A172 (cell line): ENCODE measurements at places on chromosomes 4 and X. TPM values are rescaled to one million over a fixed set of nuclear protein-coding genes. Genes with fewer than 3 reads are reported as not detected.

- no peak for DNase-seq
Measured at GRCh38 chr4:184934184-184934583, 84.1 kb upstream of the HELT start.

GPRASP2 gene
- 10.2 and 12.2 TPM in 2 replicates for total RNA-seq

ATOH1 gene
- not detected in 2 replicates for total RNA-seq

GRCh38 chrX:25029288-25029825 is 13.6 kb upstream of the ARX start:
- no peak for DNase-seq

DNA sequence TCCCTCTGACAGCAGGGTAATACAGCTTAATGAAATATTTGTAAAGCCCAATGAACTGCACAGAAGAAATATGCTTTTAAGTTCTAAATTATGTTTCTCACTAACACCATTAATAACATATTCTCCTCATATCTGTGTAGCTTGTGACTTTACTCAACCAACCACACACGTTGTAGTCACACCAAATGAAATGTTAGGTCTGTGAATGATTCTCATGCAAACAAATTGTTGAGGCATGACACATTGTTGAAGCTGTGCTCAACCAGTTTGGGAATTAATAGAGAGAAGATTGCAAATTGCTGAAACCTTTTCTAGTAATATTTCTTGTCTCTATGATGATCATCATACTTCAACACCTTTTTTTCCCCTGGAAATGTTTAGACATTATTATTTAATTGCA is 645.9 kb downstream of the PCDH7 start:
- no peak for DNase-seq

- no peak for DNase-seq
Measured at GRCh38 chr4:36966756-36967460, 277.6 kb upstream of the NWD2 start.

- DNase-seq: no peak
Measured at GRCh38 chr4:188197566-188197965, 58.3 kb downstream of the TRIML1 start.

- no peak for DNase-seq
Measured at GRCh38 chr4:94285666-94286065, 57.0 kb downstream of the HPGDS start.

DNA sequence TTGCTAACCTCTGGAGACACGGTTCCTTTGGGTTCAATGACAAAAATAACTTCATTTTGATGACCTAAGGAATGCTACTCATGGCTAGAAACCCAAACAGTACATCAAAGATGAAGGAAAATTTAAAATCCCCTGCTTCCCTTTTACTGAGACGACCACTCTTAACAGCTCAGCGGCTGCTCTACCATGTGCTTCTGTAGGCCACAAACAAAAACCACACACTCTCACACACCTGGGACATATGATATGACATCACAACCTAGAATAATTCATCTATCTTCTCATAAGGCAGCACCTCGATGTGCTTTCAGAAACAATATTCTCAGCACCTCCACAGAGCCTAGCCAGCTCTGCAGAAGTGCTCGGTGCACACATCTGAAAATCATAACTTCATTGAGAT is 34.7 kb downstream of the ABLIM2 start:
- no peak for DNase-seq

GPR173 gene
- total RNA-seq: 0.47 and 0.72 TPM in 2 replicates

DNA sequence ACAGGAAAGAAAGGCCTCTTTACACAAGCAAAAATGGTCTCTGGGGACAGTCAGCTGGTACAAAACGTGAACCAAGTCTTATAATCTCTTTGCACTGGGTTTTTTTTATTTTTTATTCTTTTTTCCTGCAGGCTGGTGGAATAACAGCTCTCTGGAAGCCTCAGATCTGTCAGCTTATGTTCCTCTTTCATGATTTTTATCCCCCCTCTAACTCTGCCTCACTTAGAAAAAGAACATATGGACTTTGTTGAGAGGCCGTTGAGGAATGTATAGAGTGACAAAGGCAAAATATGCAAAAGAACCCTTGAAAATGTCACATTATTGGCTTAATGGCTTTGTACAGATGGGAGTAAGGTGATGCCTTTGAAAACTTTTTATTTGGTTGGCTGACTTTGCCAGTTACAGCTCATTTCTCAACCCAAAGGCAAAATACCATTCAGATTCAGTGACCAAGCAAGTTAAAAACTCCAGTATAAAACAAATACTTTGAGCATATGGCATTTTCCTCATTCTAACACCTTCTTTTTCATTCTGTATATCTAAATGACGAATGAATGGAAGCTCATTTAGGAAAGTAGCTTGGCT is 111.1 kb downstream of the RNF150 start:
- no peak for DNase-seq

GPR82 gene
- not detected in 2 replicates for total RNA-seq

- DNase-seq: no peak
Measured at GRCh38 chr4:150781191-150781590, 199.2 kb downstream of the MAB21L2 start.

DNA sequence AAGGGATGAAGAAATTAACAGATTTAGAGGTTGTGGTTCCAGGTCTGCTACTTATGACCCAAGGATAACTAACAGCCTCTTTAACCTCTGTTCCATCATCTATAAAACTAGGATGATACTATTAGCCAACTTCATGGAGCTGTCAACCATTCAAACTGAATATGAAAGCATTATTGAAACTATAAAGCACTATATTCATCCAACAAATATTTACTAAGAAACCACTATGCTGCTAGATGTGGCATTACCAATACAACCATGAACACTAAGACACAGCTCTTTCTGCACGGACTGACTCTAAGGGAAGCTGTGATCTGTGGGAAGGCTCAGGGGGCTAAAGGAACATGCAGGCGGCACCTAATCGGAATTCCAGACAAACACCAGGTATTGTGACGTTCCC is 66.0 kb downstream of the APBB2 start:
- DNase-seq: no peak

- no peak for DNase-seq
Measured at GRCh38 chrX:2867206-2867605, 38.5 kb downstream of the GYG2 start.

- no peak for DNase-seq
Measured at GRCh38 chr4:41792166-41792565, 43.6 kb upstream of the PHOX2B start.

DNA sequence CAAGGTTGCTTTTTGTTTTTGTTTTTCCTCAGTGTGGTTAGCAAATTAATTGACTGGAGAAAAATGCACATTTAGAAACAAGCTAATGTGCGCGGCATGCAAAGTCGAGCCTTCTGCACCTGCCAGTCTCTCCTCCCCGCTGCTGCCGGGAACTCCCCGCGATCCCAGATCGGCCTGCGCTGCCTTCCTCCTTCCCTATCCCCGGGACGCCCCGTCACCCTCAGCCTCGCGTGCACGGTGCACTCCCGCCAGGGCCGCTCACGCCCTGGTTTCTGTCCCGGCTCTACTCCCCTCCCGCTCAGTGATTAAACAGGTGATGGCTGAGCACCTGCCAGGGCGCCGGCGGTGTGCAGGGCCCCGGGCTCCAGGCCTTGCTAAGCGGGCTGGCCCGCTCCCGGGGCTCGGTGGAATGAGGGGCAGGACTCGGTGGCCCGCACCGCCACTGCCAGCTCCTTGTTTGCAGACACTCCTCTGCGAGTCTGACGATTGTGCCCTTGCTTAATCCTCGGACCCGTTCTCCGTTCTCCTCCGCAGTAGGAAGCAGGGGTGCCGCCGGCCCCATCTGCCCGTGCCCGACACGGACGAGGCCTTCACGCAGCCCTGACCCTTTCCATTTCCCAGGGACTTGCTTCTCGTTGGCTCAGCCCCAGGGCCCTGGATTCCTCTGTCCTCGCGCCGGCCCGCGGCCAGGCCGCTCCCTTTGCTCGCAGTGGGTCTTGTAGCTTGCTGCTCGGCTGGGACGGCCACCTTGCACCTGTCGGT is 143.4 kb downstream of the TRIML1 start:
- DNase-seq: no peak

- DNase-seq: peak; percentile 55
Measured at GRCh38 chr4:19844446-19844845, 407.3 kb upstream of the SLIT2 start.

ASB11 gene
- not detected in 2 replicates for total RNA-seq

GRCh38 chrX:118528071-118528737 is 32.6 kb downstream of the DOCK11 start:
- DNase-seq: no peak

ABCB7 gene
- total RNA-seq: 23.1 and 27.9 TPM in 2 replicates

EDNRA gene
- total RNA-seq: 0.31 and 0.57 TPM in 2 replicates

ADH7 gene
- not detected in 2 replicates for total RNA-seq

THOC2 gene
- total RNA-seq: 25.4 and 33.1 TPM in 2 replicates

GRCh38 chr4:36420111-36420679 is 138.8 kb downstream of the DTHD1 start:
- DNase-seq: no peak

DNA sequence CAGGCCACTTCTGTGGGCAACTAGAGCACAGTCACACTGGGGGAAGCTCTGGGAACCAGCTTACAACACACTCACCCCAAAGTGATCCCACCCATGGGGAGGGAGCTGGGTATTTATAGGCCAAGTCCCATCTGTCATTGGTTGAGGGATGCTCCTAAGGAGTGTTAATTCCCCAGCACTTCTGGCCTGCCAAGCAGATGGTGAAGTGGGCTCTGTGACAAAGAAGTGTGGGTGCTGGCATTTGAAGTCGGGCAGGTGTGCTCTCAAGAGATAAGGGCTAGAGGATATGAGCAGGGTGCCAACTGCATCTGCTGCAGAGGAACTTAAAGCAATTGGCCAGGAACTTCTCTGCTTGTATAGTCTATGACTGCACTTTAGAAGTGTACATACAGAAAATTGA is 30.9 kb downstream of the PTCHD1 start:
- DNase-seq: no peak

CT45A5 gene
- total RNA-seq: not detected in 2 replicates

NAA15 gene
- total RNA-seq: 56.6 and 57.2 TPM in 2 replicates

PCDH10 gene
- 14.1 and 18.9 TPM in 2 replicates for total RNA-seq

- no peak for DNase-seq
Measured at GRCh38 chrX:79096145-79096556, 48.3 kb upstream of the GPR174 start.

DNA sequence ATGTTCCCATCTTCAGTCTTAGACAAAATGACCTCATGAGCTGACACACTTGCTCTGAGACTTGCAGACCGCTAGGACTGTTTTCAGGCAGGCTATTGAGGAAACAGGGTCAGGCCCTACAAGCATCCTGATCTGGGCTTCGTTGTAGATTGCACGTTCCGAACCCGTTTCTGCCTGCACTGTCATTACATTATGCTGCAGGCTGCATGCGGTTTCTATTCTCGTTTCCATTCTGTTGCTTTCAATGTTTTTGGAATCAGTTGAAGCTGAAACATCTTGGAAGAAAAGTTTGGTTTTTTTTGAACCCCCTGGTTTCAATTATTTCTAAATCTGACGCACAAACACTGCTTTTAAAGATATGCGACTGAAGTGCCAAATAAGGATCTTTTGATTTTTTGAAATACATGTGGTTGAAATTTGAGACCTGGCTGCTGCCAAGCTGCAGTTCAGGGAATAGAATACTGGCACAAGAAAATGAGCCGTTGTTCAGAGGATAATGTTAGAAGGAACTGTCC is 716.1 kb upstream of the INTU start:
- no peak for DNase-seq

DNA sequence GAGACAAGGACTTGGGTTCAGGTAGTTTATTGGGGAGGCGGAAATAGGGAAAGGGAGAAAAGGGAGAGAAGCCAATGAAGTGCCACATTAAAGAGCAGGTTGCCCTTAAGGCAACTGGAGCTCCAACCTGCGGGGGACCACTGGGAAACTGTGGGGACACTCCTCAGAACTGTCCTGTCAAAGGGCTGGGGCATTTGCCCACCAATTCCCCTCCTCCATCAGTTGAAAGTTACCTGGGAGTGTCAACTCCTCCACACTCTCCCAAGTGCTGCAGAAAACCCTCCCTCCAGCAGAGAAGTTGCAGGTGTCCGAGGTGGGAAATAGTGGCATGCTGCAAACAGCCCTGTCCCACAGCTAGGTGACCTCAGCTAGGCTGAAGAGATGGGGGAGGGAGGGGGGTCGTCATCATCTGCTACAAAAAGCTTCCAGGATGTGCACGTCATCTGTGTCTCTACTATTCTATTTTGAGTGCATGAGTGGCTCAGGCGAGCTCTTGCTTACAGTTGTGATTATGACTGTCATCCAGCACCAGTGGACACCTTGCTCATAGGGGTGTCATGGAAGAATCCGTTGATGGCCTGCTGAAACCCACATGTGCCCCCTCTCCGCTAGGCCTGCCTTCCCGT is 41.5 kb upstream of the XPNPEP2 start:
- no peak for DNase-seq

DNA sequence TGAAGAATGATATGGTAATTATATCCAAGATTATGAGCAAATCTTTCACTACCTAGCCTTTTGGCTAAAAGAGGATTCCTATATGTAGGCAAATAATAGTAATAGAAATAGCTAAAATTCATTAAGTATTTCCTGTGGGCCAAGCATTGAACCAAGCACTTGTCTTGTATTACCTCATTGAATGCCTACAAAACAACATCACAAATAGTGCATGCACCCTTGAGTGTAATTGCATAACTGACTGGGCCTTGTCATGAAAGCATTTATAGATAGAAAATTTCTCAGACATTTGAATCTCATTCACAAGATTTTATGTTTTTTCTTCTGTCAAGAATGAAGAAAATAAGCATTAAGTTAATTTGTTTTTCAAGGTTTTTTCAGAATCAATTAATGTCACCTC is 3.9 kb upstream of the HPGDS start:
- DNase-seq: no peak

TRIM61 gene
- not detected in 2 replicates for total RNA-seq

ZNF157 gene
- not detected in 2 replicates for total RNA-seq

DNA sequence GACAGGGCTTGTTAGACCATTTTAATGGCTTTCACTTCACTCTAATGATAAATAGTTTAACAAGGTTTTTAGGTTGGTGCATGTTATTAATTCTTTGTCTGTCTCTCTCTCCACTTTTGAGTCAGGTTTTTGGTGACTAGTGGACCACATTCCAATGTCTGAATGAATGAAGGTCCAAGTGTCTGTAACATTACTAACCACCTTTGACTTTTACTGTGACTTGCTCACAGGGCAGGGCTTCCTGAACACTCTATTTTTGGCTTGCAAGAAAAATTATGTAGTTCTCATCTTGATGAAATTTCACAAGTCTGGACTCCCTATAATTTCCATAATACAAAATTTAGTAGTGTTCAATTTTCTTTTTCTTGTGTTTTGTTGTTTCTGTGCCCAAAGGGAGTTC is 78.9 kb upstream of the BMPR1B start:
- no peak for DNase-seq

GRCh38 chr4:152072001-152072485 is 311.2 kb upstream of the GATB start:
- no peak for DNase-seq

DNA sequence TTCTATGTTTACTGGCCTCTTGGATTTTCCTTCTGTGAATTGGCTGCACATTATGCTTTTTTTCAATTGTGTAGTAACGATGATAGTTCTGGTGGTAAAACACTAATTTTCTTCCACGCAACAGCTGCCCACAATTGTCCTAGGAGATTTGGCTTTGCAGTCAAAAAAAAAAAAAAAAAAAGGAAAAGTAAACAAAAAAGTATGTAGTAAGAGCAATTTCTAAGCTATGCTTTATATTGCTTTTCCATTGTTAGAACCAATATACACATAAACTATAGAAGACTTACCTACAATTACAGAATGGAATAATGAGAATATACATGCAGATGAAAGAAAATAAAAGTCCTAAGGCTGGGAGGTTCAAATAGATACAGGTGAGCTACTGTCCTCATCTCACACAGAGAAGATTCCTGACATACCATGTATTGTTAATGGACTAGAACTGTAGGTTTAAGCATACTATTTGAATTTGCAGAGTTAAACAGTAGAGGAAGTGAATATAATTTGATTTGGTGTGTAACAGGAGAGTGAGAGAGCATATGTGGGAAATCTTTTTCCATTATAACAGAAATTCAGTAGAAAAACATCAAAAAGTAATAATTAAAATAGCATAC is 976.2 kb downstream of the RAB28 start:
- no peak for DNase-seq
